ENCODE measurements at places on chromosomes 2 and 18.

DNA sequence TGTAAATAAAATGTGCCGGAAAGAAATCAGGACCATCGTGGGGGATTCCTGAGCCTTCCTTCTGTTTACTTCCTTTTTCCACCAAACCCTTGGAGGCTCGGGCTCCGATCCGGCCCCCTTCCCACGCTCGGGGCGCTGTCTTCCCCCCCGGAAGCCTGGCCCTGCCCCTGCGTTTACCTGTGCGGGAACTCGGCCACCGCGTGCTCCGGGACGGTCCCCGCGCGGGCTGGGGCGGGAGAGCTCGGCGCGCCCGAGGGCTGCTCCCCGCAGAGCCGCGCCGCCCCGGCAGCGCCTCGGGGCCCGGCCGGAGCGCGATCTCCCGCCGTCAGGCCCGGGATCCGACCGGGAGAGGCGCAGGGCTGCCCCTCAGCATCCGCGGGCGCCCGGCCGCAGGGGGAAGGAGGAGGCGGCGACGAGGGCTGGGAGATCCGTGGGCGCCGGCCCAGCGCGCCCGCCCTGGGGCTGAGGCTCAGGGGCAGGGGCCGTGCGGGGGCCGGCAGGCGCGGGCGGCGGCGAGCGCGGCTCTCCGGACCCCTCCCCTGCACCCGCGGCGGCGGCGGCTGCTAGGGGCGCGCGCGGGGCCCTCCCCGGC, 435 bp downstream of the ADCY3 start:
- DNase-seq = no peak

DNA sequence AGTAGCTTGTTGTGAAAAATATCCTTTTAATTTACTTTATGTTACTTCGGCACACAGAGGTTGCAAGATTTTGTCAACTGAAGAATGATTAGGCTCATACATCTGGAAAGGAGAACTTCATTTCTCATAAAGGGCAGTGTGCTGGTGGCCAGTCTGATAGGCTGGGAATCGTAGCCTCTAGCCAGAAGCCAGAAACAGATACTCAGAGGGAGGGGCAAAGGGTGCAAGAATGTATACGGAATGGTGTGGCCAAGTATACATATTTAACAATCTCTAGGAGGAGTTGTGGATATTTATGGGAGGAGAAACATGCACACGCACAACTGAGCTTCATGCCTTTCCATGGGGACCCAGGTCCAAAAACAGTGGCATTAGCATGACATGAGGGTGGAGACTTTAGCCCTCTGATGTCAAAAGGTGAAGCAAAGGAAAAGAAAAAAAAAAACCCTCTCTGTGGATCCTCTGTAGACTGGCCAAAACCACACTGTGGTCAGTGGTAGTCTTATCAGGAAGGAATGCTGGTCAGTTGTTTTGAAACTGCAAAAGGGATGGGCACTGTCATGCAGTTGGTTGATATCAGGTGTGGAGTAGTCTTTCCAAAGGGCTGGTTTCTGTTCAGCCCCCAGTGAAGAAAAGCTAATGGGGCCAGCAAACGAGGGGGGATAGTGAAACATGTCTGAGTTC, 34.9 kb upstream of the APCDD1 start:
- no peak for DNase-seq

DNA sequence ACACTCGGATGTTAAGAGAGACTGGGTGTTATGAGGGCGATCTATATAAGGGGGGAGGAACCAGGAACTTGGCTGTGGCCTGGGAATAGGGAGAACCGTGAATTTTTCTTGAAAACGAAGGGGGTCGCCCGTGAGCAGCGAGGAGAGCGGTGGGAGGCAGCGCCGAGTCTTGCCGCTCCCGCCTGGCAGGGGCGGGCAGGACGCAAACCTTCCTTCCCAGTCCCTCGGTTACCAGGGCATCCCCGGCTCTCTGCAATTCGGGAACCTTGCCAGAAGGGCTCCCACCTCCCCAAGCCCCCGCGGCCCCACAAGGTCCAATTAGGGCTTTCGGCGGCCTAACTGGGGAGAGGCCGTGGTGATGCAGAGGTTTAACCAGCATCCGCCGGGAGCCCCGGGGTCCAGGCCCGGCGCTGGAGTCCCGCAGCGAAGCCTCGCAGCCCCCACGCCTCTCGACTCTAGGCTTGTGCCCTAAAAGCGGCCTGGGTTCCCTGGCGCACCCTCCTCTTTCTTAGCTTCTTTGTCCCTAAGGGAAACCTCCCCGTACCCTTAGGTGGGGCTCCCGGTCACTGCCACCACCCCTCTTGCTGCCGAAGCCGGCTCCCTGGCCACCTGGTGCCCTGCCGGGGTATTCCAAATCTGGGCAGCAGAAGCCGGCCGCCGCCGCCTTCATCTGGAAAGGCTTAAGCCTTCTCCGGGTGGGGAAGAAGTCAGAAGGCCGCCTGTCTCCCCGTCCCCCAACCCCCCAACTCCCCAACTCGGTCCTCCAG, 680 bp upstream of the FHOD3 start:
- peak; percentile 48 for DNase-seq

DNA sequence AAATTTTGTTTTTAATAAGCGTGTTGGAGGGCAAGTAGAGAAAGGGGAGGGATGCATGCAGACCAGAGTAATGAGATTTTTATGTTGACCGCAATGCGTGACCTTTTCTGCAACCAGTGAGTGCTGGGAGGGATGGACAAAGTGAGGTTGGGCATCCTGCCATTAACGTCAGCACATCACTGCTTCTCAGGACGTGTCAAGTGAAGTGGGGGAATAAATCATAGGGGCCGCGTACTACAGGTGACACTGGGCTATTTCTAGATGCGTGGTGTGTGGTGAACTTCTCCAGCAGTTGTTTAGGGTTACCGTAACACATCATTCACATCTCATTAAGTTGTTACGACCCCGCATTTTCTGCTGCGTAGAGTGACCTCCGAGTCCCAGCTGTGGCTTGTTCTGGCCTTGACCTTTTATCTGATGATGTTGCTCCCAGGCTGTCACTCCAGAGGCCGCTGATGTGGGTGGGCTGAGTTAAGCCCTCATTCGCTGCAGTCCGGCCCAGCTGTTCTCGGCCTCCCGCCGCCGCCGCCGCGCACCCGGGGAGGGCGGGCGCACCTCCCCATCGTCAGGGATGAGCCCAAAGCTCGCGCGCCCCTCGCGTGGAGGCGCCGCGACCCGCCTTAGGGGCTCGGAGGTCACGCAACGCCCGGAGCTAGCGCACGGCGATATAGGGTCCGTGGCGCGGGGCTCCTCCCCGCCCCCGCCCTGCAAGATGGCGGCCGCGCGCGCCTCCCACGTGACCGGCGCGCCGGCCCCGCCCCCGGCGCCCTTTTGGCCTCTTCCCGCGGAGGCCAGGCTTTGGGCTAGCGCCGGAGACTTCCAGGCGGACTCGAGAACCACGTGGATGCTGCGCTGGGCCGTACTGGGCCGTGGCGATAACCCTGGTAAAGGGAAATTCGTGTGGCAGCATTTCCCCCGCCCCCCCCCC, 3.5 kb downstream of the ZCCHC2 start:
- peak; percentile 72 for DNase-seq

All from hypothalamus (tissue), 51 donors.